ENCODE measurements at places on chromosomes 12 and 14.

- DNase-seq = no peak
Measured at GRCh38 chr12:65427646-65428045, 149.2 kb downstream of the MSRB3 start.

DNA sequence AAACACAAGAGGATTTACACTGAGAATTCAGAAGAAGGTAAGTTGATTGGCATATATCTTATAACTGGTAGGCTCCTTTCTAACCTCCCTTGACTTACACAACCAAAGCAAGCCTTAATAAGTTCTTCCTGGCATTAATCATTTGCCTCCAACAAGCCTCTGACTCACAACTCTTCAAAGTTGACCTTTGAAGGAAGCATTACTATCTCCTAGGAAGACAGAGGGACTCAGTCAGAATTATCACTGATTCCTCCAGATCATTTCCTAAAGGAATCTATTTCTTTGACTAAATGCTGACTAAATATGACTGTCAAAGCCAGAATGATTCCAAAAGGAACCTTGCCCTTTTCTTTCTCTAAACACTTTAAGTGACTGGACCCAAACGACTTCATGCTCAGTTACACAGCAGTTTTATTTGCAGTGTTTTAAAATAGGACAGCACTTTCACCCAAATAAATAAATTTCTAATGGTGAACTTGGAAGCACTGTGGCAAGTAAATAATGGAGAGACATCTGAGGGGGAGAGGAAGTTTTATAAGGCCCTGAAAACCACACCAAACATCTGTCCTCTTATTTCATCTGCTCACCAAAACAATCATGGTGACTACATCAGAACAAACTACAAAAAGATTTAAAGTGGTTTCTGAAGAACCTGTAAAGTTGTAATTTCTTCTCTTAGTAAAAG lies 128.2 kb downstream of the KLHL28 start:
- no peak for DNase-seq

- no peak for DNase-seq
Measured at GRCh38 chr14:100765991-100766390, 39.3 kb downstream of the DLK1 start.

GRCh38 chr14:97022741-97023140 lies 225.6 kb downstream of the VRK1 start:
- DNase-seq = no peak

All from amygdala (tissue), 56 donors.